Aorta (tissue), 5 donors: ENCODE measurements at places on chromosomes 16 and 17.

GRCh38 chr16:90018652-90019542, at the start of gene DBNDD1:
Gene DBNDD1 (minus strand): TSS chr16:90019456. CDS start chr16:90019341, 115 bp downstream.
- no peak for DNase-seq

- DNase-seq, result no peak
Observed at GRCh38 chr16:23557779-23558702, 514 bp downstream of the UBFD1 start.

- no peak for DNase-seq
Observed at GRCh38 chr17:67283731-67284516, 38.9 kb upstream of the HELZ start.

GRCh38 chr17:57879437-57880085, 29.7 kb upstream of the MRPS23 start:
- no peak for DNase-seq
